ENCODE measurements at places on chromosomes 11 and 22.

GRCh38 chr11:86695373-86695772, 23.0 kb upstream of the ME3 start:
- DNase-seq: no peak
- peaks cover 20% of the 10 kb centered on the region for H3K27me3 ChIP-seq
- no peaks in the 10 kb centered on the region for H3K36me3 ChIP-seq
- no peak overlapping the region for H3K4me3 ChIP-seq

DNA sequence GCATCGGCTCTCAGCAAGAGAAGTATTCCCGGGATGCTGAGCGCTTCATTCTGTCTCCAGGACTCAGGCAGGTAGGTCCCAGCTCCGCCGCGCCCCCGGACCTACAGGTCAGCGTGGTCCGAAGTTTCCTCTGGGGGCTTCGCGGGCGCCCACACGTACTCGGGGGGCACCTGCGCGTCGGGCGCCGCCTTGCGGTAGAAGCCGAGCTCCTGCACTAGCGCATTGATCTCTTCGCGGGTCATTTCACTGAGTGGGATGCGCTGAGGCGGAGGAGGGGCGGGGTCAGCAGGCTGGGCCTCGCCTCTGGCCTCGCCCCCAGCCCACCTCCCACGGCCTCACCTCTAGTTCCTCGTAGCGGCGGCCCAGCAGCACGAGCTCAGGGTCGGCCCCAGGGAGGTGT, 2.5 kb downstream of the SELENOM start:
- no peak overlapping the region for H3K27ac ChIP-seq
- H3K27me3 ChIP-seq: no peaks in the 10 kb centered on the region
- DNase-seq: no peak
- peaks cover 24% of the 10 kb centered on the region for H3K4me1 ChIP-seq

- H3K36me3 ChIP-seq: no peaks in the 10 kb centered on the region
- DNase-seq: no peak
- H3K4me1 ChIP-seq: peaks cover 22% of the 10 kb centered on the region
These were observed 11.2 kb downstream of the RTN4RL2 start for GRCh38 chr11:57471496-57471895.

DNA sequence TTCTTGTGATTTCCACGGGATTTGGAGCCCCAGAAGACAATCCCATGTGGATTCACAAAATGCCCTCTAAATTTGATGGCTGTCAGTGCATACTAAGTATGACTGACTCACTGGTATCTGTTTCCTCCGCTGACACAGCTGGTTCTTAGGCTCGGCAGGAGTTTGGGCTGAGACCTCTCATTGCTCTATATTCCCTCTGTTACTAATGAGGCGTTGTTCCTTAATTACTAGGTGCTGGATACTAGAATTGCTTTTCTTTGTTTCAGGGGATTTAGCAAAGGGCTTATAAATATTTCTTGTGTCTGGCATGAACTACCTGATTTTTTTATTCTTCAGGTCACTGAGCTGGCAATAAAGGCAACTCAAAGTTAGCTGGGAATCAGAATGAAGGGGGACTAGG, 53.2 kb upstream of the EHF start:
- DNase-seq: no peak
- H3K36me3 ChIP-seq: no peaks in the 10 kb centered on the region
- H3K27me3 ChIP-seq: peaks cover 87% of the 10 kb centered on the region
- H3K27ac ChIP-seq: no peak overlapping the region

- no peaks in the 10 kb centered on the region for H3K36me3 ChIP-seq
- H3K27ac ChIP-seq: no peak overlapping the region
- no peak for DNase-seq
- no peaks in the 10 kb centered on the region for H3K27me3 ChIP-seq
- H3K4me3 ChIP-seq: no peak overlapping the region
These were observed 288.3 kb upstream of the ZC3H12C start for GRCh38 chr11:109804911-109805310.

DNA sequence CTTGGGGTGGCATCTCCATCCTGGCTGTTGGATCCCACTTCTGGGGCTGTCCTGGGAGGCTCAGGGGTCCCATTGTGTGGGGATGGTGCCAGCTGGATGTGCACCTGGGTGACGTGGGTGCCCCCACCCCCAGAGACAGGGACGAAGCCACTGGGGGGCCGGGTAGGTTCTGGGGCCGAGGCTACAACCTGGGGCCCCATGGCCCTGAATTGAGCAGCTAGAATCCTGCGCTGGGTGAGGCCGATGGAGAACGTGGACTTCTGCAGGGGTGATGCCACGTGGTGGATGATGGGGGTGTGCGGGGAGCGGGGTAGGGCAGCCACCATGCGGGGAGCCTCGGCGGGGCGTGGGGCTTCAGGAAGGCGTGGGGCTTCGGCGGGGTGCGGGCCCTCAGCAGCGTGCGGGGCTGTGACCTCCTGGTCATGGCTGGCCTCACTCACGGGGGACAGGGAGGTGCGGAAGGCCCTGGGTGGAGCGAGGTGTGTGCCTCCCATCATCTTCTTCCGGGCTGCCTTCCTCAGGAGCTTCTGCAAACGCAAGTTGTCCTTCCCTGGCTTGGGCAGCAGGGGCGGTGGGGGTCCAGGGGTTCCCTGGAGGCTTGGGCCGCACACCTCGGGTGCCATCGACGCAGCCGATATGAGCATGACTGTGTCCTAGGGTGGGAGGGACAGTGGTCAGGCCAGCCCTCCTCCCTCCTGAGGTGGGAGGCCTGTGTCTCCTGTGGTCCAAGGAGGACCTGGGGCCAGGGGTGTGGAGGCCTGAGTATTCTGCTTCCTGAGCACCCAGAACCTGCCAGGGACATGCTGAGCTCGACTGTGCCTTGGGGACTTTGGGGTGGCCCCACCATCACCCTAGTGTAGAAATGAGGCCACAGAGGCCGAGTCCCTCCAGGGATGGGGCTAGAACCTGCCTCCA, 1.5 kb downstream of the PRR33 start:
- DNase-seq: no peak
- no peaks in the 10 kb centered on the region for H3K27me3 ChIP-seq
- H3K4me3 ChIP-seq: peak overlapping the region; percentile 57
- no peak overlapping the region for H3K27ac ChIP-seq
- H3K36me3 ChIP-seq: peaks cover 17% of the 10 kb centered on the region

- no peaks in the 10 kb centered on the region for H3K36me3 ChIP-seq
- H3K27ac ChIP-seq: no peak overlapping the region
- no peak overlapping the region for H3K4me3 ChIP-seq
These were observed 53.7 kb downstream of the PARVA start for GRCh38 chr11:12430954-12431595.

GRCh38 chr22:30887453-30887852, 81.1 kb downstream of the MORC2 start:
- no peaks in the 10 kb centered on the region for H3K27me3 ChIP-seq
- peaks cover 9% of the 10 kb centered on the region for H3K4me1 ChIP-seq
- no peak for DNase-seq
- H3K36me3 ChIP-seq: peaks cover 7% of the 10 kb centered on the region
- no peak overlapping the region for H3K4me3 ChIP-seq

GRCh38 chr22:47452184-47452583, 689.7 kb downstream of the TBC1D22A start:
- no peak for DNase-seq
- no peak overlapping the region for H3K27ac ChIP-seq
- no peak overlapping the region for H3K4me3 ChIP-seq
- H3K36me3 ChIP-seq: no peaks in the 10 kb centered on the region
